ENCODE measurements at places on chromosomes 1 and 21.

DNA sequence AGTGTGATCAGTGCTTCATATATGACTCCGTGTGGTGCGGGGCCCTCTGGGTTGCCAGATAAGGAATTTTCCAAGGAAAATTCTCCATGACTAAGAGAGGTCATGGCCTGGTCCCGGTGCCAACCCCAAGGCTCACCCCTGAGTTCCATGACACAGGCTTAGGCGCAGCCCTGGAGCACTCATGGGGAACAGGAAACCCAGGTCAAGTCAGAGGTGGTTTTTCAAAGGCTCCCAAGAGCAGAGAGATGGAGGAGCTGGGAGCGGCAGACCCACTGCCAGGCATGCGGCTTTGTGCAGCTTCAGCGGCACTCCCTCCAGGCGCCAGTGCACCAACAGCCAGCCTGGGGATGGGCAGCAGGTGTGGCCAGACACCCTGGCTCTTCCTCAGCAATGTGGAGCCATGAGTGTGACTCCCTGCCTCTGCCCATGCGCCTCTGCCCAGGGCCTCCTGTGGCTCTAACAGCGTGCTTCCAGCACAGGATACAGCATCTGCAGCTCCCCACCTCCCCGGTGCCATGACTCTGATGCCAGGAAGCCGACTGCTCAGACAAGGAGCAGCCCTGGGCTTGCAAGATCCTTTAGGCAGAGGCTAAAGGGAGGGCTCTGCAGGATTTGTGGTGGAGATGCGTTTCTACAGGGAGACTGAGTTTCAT, 47.3 kb downstream of the GPR161 start:
- DNase-seq = peak; percentile 49

DNA sequence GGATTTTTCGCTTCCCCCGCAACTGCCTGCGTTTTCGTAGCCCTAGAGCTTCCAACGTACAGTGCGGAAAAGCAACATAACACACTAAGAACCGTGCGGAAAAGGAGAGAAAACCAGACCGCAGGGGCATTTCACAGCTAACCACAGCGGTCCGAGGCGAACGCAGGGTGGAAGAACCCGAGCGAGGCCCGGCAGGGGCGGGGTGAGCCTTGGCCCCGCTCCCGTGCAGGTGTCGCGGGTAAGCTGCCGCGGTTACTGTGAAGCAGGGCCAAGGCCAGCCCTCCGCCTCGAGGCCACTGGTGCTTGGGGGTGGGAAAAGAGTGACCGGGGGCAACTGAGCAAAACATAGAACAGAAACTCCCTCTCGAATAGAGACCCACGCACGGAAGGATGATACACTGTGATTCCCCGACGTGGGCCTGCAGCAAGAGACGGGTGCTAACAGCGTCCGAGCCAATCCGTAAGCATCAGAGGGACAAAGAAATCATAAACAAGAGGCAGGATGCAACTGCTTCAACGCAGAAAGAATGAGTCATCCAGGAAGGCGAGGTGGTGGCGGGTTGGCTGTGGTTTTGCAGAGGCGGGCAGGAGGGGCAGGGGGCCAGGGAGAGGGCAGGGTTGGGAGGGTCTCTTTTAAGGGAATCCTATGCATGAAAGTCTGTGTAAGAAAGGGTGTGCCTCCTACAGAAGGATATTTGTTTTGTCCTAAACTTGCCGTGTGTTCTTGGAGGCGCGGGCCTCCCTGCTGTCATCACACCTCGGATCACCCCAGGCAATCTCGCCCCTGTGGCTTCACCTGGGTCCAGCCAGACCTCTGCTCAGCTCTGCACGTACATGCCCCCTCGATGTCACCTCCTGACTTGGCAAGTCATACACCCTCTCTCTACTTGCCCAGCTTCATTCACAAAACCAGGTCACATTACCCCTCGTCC, 7.3 kb downstream of the GNG4 start:
- peak; percentile 77 for DNase-seq

DNA sequence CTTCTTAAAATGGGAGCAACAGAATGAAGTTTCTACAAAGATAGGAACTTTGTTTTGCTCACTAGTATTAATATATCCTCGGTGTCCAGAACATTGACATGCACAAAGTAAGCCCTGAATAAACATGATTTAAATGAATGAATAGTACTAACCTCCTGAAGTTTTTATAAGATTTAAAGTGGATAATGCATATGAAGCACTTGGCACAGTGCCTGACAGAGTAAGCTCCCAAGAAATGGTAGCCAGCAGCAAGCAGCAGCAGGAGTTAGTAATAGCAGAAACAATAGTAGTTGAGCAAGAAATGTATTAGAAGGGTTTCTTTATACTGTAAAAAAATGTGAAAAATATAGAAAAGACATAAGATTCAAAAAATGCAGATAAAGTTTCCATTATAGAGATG, 258.1 kb upstream of the C1orf87 start:
- no peak for DNase-seq

DNA sequence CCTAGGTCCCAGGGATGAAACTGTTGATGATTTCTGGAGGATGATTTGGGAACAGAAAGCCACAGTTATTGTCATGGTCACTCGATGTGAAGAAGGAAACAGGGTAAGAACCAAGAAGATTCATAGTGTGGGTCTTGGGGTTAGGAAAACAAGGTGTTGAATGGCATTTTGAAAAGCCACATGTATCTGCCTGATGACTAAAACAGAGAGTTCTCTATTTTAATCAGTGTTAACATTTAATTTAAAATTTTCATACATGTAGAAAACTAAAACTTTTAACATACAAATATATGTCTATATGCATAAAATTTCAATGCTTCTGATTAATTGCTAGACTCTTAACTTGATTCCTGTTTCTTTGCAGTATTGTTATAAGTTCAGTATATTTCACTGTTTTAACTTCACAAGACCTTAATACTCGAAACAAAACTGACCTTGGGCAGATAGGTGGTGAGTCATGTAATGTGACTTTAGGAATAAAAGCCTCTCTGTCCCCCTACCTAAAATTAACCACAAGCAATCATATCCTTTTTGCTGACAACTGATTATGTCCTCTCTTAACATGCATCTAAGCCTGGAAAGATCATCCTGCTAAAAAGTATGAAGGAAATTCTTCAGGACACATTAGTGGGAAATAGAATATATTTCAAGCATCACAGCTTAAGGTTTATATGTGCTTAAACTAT, 95.6 kb downstream of the PTPRC start:
- DNase-seq = peak; percentile 10

GRCh38 chr1:115113766-115114165, 24.5 kb upstream of the TSPAN2 start:
- no peak for DNase-seq

Measured in ELR (cell line).